ENCODE measurements at places on chromosomes 7 and 10.

DNA sequence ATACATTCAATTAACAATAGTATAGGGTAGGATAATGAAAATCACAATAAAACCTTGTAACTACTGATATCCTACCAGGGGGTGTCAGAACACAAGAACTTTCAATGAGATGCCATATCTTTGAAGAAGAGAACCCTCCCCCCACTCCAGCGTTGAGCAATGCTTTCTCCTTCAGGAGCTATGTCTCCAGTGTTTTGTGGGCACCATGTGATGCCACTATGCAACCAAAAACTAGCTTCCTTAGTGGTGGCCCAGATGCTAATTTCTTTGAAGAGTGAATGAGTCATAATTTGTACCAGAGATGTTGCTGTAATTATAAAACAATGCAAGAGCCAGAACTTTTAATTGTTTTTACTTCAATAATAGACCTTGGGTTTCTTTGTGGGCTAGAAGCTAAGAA is 76.0 kb upstream of the ADO start:
- DNase-seq = no peak

GRCh38 chr10:11443468-11444154 is 167.8 kb downstream of the USP6NL start:
- DNase-seq = no peak

GRCh38 chr7:17773289-17773626 is 167.0 kb downstream of the SNX13 start:
- no peak for DNase-seq

- no peak for DNase-seq
Observed at GRCh38 chr10:73439055-73439454, 5.7 kb upstream of the MSS51 start.

GRCh38 chr7:95482424-95482823 is 3.3 kb upstream of the ASB4 start:
- no peak for DNase-seq

GRCh38 chr7:140685407-140686087 is 11.0 kb upstream of the NDUFB2 start:
- DNase-seq = no peak

- DNase-seq = no peak
Observed at GRCh38 chr7:100220586-100221230, 959 bp downstream of the PVRIG start.

GRCh38 chr7:149547126-149547525 is 49.5 kb upstream of the ZNF746 start:
- DNase-seq = no peak

DNA sequence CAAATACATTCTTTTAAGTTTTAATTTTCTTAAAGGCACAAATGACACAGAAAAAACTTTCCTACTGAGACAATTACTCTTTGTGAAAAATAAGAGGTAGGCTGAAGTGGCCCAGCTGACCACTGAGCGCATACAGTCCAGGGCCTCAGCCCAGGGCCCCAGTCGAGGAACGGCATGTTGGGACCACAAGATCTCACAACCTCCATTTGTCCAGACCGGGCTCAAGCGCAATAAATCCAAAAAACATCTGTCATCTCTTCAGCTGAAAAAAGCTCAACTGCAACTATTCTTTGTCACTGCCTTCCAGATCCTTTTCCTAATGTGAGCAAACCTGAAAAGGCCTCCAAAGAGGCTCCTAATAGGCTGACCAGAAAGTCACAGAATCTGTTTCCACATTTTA is 165.8 kb downstream of the SRPK2 start:
- no peak for DNase-seq
